ENCODE measurements at places on chromosomes 1 and 21.

DNA sequence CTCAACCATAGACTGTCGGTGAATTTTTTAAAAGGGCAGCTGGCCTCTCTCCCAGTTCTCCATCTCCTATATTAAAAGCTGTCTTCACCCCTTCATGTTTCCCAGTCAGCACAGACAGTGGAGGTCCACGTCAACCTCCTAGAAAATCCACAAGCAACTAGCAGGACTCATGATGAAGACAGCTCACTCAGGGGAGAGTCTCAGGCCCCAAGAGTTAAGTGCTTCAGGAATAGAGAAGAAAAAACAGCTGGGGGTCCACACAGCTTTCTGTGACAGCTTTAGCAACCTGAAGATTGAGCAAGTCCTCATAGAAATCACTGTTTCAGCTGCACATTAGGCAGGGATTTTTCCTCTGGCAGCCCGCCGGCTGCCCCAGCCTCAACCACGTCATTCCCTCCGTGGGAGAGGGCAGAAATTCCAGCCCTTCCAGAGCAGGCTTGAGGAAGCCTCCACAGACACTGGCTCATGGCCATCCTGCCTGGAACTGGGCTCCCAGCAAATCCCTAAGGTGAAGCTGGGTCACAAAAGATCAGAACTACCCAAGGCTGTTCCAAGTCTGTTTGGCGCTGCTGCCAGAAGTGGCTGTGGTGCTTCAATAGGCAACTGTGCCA, 15.2 kb downstream of the GPR161 start:
- no peak for DNase-seq

- no peak for DNase-seq
Measured at GRCh38 chr1:52660807-52661206, 27.8 kb downstream of the SHISAL2A start.

DNA sequence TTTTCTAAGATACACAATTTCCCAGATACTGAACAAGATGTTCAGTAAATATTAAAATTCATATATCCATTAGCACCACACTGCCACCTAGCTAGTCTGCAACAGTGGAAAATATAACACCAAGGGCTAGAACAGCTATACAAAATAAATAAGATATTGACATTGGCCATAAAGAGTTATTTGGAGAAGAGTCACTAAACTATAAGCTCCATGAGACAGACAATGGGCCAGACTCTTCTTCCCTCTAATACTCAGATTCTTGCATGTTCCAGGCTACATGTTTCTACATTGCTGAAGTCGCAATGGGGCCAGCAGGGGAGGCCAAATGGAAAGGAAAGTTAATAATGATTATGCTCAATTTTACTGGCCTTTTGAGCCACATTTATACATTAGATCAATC, 21.5 kb downstream of the SPATA6 start:
- no peak for DNase-seq

GRCh38 chr1:227902641-227902990, 45.1 kb downstream of the WNT9A start:
- DNase-seq = no peak

DNA sequence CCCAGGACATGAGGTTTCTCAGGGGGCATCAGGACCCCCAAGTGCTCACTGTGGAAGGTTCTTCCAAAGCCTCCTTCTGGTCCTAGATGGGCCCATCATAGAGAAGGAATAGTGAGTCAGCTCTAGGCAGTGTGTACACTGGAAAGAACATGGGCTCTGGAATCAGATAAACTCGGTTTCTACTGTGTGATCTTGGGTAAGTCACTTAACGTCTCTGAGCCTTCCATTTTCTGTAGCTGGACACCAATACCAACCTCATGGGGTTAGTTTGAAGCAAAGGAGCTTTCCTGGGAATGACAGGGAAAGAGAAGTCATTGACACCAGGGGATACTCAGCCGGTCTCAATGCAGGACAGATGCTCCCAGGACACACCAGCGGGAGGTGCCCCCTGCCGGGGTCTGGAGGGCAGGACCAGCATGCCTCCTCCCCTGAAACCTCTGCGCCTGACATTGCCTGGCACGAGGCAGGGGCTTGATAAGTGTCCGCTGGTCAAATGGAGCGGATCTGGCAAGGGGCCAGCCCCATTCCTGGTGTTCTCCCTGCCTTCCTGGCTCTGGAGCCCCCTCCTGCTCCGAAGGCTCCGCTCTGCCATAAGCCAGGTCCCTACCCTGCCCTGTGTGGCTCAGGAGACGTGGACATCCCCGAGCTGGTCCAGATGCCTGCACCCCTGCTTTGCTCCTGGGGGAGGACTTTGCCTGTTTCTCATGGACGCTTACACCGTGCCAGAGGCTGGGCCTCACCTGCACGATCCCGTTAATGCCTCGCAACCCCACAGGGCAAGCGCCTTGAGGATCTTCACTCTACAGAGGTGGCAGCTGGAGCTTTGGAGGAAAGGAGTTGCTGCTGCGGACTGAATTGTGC, 52.8 kb downstream of the EDN2 start:
- DNase-seq = no peak

- no peak for DNase-seq
Measured at GRCh38 chr1:14441302-14441741, 157.2 kb upstream of the KAZN start.

DNA sequence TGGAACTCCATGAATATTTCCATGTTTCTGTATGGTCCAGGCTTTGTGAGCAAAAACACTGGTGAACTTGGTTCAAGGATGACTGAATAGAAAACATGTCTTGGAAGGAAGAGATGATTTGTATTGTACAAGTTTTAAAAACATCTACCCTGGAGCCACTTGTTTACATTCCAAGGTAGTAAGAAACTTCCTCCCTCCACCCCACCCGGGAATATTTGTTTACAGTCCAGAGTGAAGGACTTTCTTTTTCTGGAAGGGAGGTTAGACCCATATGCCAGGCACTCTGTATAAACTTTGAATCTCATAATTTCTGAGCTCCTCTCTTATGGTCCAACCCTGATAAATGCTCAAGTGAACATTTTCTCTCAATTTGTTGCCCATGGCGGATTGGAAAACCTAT, 323.3 kb upstream of the LYPLAL1 start:
- no peak for DNase-seq

GRCh38 chr1:19577036-19577435, 67.1 kb upstream of the NBL1 start:
- no peak for DNase-seq

GRCh38 chr1:185154912-185155513, 1.7 kb downstream of the TRMT1L start:
- DNase-seq = no peak

GRCh38 chr1:154884869-154885701, 15.0 kb upstream of the KCNN3 start:
- DNase-seq = no peak

GRCh38 chr21:24183077-24183476, 1424.2 kb downstream of the MRPL39 start:
- no peak for DNase-seq

DNA sequence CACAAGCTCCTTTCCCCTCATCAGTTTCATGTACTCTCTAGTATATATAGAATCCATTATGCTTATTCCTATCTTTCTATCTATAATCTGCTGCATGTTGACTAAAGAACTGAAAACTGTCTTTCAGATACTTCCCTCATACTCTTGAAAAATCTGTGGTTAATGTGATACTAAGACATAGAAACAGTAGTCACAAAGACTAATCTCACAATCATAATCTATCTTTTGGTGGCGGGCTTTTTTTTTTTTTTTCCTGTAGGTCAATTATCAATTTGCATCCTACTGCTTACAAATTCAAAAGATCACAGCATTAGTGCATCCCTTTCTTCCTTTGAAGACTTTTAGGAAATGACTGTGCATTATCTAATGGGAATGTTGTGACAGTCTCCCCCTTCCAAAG, 4.7 kb downstream of the UBR4 start:
- no peak for DNase-seq

- DNase-seq = no peak
Measured at GRCh38 chr1:116494353-116494692, 76.5 kb downstream of the CD58 start.

GRCh38 chr1:71242239-71242638, 161.4 kb upstream of the ZRANB2 start:
- no peak for DNase-seq

DNA sequence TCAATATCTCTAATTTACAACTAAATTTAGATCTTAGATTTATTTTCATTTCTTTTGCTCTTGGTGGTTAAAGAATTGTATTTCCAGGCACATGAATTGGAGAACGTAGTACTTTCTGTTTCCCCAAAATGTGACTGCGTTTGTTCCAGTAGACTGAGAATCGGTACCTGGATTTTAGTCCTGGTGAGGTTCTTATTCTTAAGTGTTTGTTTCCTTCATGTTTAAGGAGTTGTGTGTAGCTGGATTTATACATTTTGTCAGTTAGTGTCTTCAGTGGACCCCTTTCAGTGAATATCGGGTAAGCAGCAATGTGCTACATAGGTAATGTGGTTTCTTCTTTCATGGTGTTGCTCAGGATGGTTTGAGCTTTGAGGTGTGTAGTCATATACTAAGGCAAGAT, 6.8 kb downstream of the MIER1 start:
- no peak for DNase-seq

DNA sequence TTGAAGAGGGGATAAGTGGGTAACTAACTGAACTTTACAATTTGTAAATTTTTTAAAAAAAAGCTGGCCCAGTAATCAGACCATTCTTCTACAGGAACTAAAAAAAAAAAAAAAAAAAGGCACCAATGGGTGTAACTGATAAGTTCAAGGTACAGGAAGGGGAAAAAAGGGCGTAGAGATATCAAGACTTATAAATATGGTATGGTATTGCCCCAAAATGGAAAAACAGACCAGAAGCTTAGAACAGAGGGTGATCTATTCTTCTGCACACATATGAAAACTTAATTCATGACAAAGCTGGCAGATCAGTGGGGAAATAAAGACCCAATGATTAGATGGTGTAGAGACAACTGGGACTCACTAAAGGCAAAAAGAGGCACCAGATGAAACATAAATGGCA, 58.9 kb downstream of the LHX4 start:
- no peak for DNase-seq

- no peak for DNase-seq
Measured at GRCh38 chr1:53073868-53074311, 11.9 kb downstream of the PODN start.

GRCh38 chr1:151840421-151840820, 801 bp upstream of the C2CD4D start:
- no peak for DNase-seq

DNA sequence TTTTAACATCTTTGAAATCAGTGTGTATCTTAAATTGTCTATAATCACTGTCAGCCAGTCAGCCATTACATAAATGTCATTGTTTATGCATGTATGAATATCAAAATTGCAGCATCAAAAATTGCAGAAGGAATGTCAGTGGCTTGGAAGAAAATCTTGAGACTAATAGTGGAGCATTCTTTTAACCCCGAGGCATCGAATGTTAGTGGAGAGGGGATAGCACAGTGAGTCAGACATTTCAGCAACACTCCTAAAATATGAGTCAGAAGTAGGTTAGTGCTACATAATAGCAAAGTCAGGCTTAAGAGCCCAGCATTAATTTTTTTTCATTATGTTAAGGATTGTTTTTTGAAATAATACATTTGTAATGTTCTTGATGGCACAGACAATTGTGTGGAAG, 45.5 kb downstream of the SNRPE start:
- peak; percentile 68 for DNase-seq

- no peak for DNase-seq
Measured at GRCh38 chr1:9606948-9607347, 18.2 kb downstream of the TMEM201 start.

DNA sequence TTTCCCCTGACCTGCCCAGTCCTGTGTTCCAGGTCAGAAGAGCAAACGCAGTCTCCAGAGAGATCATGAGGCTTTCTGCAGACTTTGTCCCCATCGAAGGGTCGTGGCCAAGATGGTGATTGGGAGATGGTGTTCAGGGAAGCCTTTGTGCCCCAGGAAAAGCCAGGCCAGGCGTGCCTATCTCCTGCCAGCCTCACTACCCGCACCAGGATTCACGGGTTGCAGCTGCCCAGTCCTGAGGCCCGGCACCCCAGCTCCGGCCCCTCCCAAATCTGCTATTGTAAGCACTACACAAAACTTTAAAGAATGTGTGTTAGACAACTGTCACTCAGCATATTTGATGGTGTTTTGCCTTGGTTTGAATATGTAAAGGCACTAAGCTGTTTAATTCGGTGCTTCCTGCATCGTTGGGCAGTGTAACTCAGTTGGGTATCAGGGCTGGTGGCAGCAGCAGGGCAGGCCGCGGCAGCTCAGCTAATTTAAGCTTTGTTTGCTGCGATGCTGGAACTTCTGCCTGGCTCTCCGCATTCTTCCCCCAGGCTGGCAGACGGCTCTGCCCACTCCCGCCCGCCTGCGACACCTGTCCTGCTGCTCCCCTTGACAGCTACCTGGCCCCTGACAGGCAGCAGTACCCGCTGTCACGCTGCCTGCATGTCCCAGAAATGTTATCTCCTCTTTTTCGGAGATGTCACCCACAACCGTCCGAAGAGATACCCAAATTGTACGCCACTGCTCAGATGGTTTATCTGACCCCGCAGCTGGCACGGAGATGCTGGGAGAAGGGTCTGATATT, 209.0 kb upstream of the VAMP3 start:
- no peak for DNase-seq

- DNase-seq = no peak
Measured at GRCh38 chr1:103111926-103112325, 3.6 kb upstream of the COL11A1 start.

DNA sequence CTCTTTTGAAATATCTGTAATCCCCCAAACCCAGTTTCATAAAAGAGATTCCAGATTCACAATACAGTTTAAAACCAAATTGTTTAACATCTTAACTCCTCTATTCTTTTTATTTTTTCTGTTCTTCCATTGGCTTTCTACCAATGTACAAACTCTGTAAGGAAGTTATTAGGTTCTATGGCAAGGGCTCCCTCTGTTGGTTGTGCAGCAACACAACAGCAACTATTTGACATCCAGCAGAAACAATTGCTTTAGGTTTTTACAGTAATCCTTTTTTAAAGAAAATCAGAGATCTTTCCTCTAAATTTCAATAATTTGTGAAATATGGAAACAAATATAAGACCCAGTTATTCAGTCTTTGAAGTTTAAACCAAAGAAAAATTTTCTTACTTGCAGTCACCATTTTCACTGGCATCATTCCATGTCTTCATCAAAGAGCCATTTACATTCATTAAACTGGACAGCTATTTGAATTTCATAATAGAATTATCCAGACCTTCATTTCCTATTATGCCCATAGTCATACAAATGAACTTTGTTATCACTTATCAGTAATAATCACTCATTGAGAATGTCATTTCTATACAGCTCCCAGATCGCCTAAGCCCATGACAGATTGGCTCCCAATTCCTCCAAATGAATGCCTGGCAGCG, 46.5 kb upstream of the RNF11 start:
- DNase-seq = no peak

DNA sequence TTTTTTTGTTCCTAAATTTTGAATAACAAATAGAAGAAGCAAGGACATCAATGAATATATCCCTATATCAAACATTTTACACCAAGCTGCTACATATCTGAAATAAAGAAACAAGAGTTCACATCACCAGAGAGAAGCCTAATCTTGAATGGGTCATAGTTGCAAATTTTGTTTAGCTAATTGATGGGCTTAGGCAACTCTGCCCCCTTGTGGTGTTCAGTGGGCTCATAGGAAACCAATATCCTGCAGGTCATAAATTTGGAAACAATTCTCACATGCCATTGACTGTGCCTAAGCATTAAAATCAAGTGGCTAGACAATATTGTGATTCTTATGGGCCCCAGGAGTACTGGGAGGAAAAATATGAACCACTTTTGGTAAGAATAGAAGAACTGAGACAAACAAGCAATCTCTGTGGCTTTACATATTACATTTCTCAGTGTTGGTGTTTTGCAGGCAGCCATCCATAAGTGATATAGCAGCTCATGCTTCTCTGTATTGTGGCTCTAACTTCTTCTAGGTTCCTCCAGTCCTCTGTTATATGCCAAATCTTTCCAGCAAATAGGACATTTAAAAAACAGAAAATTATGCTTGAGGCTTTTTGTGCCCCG, 1262.8 kb upstream of the PRMT6 start:
- no peak for DNase-seq
